ENCODE measurements at places on chromosomes 7 and 10. TPM values are rescaled to one million over a fixed set of nuclear protein-coding genes. Genes with fewer than 3 reads are reported as not detected.

PRTFDC1 gene
- 3.1 TPM for total RNA-seq

OR2A1 gene
- 0.16 TPM for total RNA-seq

HMX3 gene
- total RNA-seq: not detected

PNLIPRP3 gene
- not detected for total RNA-seq

PPP1R9A gene
- 7.4 TPM for total RNA-seq

TMEM236 gene
- 1.1 TPM for total RNA-seq

NUPR2 gene
- total RNA-seq: 1.1 TPM

PON1 gene
- not detected for total RNA-seq

ZCWPW1 gene
- total RNA-seq: 4.4 TPM

GIMAP2 gene
- 11.5 TPM for total RNA-seq

AOAH gene
- 10.0 TPM for total RNA-seq

CCDC172 gene
- not detected for total RNA-seq

FAM237B gene
- not detected for total RNA-seq

PODXL gene
- 27.3 TPM for total RNA-seq

FAM149B1 gene
- total RNA-seq: 20.0 TPM

NUDT13 gene
- 1.1 TPM for total RNA-seq

INA gene
- not detected for total RNA-seq

RBM28 gene
- total RNA-seq: 38.4 TPM

CPEB3 gene
- total RNA-seq: 7.4 TPM

HMX2 gene
- not detected for total RNA-seq

MRLN gene
- total RNA-seq: not detected

OR2A7 gene
- total RNA-seq: 4.7 TPM

FEZF1 gene
- total RNA-seq: not detected

TLX1 gene
- not detected for total RNA-seq

FKBP14 gene
- 25.9 TPM for total RNA-seq

AGR2 gene
- not detected for total RNA-seq

CUBN gene
- total RNA-seq: 3.7 TPM

LIPF gene
- not detected for total RNA-seq

GHRHR gene
- total RNA-seq: 1.4 TPM

BMI1 gene
- total RNA-seq: 55.9 TPM

ARHGAP19 gene
- total RNA-seq: 9.4 TPM

DLX6 gene
- total RNA-seq: 0.19 TPM

LDB3 gene
- total RNA-seq: 132 TPM

LLCFC1 gene
- total RNA-seq: not detected

GIMAP8 gene
- total RNA-seq: 20.0 TPM

MAP3K8 gene
- total RNA-seq: 80.3 TPM

TRIM8 gene
- total RNA-seq: 189 TPM

UTF1 gene
- total RNA-seq: not detected

TMEM270 gene
- not detected for total RNA-seq

PNLIPRP2 gene
- total RNA-seq: 1.2 TPM

PRLHR gene
- not detected for total RNA-seq

AKR1C8 gene
- 0.30 TPM for total RNA-seq

ATRNL1 gene
- 41.0 TPM for total RNA-seq

CACNA2D1 gene
- total RNA-seq: 40.5 TPM

SPDYE18 gene
- total RNA-seq: 1.3 TPM

PRDX3 gene
- total RNA-seq: 76.3 TPM

PON3 gene
- 5.5 TPM for total RNA-seq

KIF11 gene
- 0.65 TPM for total RNA-seq

Data from aorta (tissue), 5 donors.